ENCODE measurements at places on chromosomes 4 and X.
A peak's percentile ranks its signal among the peaks of the same experiment; 100 is the strongest.

DNA sequence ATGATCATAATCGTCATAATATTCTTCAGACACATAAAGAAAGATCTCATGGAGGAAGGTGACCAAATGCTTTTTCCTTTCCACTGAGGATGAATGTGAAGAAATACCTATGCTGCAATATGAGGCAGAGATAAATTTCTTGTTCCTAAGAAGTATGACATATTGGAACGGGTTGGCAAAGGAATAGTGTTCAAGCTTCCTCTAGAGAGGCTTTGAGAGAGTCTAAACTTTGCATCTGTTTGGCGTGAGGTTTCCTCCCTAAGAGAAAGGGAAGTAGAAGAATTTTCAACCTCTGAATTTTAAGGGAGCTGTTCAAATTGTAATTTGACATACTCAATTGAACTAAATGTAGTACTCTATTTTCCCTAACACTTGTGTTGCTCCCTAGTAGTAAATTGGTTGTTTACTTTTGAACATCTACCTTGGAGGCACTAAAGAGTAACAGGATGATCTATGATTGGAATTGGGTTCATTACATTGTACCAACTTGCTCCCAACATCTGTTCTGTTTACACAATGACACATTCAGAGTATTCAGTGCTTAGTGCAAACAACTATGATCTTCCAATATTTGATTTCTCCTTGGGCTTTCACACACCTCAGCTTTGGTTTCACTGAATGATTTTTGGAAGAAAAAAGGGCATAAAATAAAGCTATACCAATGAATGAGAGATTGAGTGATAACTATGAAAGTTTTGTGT, 122.0 kb downstream of the CORIN start:
- no peak for DNase-seq

GRCh38 chrX:40088299-40088625, 9.5 kb downstream of the BCOR start:
- no peak for DNase-seq

DNA sequence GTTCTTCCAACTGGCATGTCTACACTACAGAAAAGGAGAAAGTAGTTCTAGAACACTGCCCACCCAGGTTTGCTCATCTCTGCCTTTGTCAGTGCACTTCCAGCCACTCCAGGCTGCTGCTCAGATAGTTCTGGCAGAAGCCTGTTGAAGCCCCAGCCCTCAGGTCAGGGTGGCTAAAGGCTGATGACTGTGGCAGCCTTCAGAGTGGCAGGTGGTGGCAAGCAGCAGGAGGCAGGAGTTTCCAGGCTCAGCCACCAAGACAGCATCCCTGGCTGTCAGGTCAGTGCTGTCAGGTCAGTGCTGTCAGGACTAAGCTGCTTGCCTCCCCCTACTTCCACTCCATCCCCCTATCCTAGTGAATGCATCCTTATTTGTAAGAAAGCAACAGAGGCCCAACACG, 100.4 kb downstream of the MAMLD1 start:
- no peak for DNase-seq

- DNase-seq: no peak
These were observed 64.2 kb upstream of the ADRA2C start for GRCh38 chr4:3701736-3702560.

DNA sequence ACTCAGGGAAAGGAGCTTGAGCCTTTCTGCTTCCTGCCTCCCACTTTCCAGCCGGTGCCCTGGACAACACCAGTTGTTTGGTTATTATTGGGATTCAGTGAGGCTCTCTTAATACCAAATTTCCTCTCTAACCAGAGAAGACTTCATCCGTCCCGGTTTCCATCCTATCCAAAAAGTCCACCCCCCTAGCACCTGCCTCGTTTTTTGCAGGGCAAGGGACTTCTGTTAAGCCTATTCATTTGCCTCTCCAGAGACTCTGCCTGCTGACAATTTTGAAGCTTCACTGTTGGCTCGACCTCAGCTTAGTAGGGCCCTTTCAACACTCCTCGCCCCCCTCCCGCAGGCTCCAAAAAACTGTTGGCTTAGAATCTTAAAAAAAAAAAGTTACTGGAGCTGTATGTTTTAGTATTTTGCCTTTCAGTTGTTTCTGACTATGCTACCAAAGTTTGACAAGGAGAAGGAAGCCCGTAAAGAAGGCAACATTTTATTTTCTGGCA, 779 bp upstream of the PRSS12 start:
- no peak for DNase-seq

- DNase-seq: no peak
These were observed 259.4 kb upstream of the ARX start for GRCh38 chrX:25275159-25275558.

DNA sequence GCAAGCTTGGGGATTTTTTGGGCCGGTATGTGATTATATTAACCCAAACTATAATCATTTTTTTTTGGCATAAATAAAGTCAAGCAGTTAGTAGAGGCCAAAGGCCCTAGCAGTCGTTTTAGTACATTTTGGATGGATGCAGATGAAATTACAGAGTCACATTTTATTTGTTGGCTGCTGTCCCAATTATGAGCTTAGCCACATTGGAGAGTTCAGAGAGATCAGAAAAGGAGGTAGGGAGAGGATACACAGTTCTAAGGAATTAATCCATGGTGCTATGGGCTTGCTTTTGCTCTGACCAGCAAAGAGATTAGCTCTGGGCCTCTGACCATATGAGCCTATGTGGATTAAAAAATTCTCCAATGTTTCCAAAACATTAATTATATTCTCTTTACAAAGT, 395.1 kb downstream of the RAPGEF2 start:
- no peak for DNase-seq

DNA sequence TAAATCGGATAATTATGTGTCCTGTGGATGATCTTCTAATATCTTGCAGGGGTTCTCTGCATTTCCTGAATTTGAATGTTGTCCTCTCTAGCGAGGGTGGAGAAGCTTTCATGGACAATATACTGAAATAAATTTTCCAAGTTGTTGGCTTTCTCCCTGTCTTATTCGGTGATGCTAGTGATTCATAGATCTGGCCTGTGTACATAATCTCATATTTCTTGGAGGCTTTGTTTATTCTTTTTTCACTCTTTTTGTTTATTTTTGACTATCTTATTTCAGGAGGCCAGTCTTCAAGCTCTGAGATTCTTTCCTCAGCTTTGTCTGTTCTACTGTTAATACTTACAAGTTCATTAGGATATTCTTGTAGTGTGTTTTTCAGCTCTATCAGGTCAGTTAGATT, 20.7 kb upstream of the CLGN start:
- DNase-seq: no peak

DNA sequence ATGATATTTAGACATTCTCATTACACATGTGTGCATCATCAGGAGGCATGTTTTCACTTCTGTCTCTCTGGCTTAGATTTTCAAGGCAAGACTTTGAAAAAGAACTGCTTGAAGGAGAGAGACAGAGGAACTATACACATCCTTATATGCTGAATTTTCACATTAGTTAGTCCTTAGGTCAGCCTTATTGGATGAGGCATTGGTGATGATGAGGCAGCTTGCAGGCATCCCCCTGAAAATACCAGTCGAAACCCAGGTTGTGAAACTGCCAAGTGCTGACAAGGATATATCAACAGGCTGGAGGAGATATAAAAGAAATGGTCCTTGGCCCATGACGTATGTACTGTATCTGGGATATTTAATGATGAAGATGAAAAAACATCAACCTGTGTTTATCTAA, 297.2 kb upstream of the AADAT start:
- DNase-seq: no peak

DNA sequence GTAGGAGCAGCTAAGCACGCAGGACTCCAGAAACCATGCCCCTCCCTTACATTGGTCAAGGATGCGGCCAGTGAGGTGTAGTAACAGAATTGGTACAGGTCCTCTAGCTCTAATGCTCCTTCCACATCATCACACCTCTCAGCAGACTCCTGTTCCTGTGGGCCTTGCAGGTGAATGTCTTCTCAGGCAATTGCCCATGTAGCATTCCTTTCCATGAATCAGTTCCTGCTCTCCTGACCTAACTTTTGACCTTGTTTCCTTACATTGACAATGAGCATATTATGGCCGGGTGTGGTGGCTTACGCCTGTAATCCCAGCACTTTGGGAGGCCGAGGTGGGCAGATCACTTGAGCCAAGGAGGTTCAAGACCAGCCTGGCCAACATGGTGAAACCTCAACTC, 31.3 kb downstream of the MAP7D3 start:
- no peak for DNase-seq

- DNase-seq: peak; percentile 3
These were observed 36.5 kb upstream of the PPM1K start for GRCh38 chr4:88320780-88321373.

DNA sequence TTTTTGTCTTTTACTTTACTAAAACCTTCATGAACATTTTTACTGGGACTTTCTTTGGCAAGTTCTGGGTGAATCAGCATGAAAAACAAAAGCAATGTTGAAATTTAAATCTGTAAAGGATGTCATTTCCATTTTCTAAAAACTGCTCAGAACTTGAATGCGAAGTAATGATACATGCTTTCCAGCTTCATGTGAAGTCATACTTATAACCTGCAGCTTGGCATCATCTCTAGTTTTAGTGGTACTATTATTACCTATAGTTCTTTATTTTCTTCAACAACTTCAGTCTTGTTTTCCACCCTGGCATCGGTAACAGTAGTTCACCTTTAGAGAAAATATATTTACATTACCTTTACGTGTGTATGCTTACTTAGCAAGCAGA, 421.4 kb upstream of the DIPK2B start:
- no peak for DNase-seq

DNA sequence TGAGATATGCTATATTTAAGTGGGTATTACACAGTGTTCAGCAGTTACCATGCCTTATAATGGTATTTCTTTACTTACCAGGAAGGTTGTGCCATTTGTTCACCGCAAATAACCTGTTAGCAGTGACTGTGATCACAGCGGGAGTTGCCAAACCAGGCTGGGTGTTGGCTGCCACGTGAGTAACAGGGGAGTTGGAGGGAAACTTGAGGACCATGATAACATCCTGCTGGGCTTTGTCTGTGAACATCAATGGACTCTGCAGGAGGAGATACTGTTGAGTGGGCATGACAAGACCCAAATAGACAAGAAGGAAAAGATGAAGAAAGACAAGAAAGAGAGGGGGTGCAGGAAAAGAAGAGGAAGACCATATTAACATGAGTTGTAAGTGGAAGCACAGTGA, 242.9 kb downstream of the DCLK2 start:
- DNase-seq: no peak

- no peak for DNase-seq
These were observed 47.9 kb upstream of the ITM2A start for GRCh38 chrX:79415056-79415455.

DNA sequence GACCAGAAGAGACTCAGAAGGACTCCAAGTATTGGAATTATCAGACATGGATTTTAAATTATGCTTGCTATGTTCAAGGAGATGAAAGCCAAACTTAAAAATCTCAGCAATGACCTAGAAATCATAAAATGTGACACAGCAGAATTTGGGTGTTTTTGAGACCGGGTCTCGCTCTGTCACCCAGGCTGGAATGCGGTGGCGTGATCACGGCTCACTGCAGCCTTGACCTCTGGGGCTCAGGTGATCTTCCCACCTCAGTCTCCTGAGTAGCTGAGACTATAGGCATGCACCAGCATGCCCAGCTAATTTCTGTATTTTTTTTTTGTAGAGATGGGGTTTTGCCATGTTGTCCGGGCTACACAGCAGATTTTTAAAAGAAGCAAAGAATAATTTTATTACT, 12.7 kb downstream of the TAB3 start:
- no peak for DNase-seq

GRCh38 chrX:112798736-112799135, 41.9 kb downstream of the AMOT start:
- no peak for DNase-seq

DNA sequence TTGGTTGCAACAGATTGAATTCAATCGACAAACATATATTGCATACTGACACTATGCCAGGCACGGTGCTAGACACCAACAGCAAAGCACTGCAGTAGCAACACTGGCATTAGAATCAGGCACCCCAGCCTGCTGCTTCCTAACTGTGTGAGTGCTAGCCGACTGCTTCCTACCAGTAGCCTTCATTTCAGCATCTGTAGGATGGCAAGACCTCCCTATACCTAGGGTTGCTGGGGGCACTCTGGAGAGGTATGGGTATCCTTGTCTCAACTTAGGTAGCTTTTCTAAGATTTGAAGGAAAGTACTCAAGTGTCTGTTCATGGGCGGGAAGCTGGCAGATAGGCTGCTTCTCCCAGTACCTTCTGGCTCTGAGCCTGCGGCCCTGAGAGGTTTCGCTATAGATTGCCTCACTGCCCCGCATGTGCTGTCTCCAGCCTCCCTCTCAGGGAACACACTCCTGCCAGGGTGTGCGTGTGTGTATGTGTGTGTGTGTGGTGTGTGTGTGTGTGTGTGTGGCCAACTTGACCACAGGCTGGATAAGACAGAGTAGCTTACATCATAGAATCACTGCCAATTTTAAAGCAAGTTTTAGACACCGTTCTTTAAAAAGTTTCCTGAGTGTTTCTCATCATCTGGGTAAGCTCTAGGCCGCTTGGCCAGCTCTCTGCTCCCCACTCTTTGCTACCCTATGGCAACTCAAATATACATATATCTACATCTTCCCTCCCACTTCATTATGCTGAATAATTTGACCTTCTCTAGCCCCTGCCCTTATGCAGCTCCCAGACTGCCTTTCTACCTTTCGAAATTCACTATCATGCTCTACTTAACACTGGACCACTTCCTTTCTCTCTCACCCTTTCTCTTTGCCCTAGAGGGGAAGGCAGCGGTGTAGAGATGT, 97.0 kb upstream of the PJA1 start:
- no peak for DNase-seq

All from activated CD4-positive, alpha-beta T cell treated with anti-CD3 and anti-CD28 coated beads, Interleukin-2, amount 50 U/mL, for 1 hour (primary cell).